Right renal cortex interstitium (tissue), 3 donors: ENCODE measurements at places on chromosomes 1 and 21. TPM values are rescaled to one million over a fixed set of nuclear protein-coding genes. Genes with fewer than 3 reads are reported as not detected.

Gene SELP
- 6.5 TPM for polyA plus RNA-seq

Gene KRTAP20-4
- polyA plus RNA-seq = not detected

Gene CCDC181
- 10.1 TPM for polyA plus RNA-seq

GRCh38 chr1:93442008-93442666 is 5.8 kb upstream of the FNBP1L start:
- no peak for DNase-seq

GRCh38 chr1:37319284-37319683 is 155.1 kb upstream of the ZC3H12A start:
- no peak for DNase-seq

DNA sequence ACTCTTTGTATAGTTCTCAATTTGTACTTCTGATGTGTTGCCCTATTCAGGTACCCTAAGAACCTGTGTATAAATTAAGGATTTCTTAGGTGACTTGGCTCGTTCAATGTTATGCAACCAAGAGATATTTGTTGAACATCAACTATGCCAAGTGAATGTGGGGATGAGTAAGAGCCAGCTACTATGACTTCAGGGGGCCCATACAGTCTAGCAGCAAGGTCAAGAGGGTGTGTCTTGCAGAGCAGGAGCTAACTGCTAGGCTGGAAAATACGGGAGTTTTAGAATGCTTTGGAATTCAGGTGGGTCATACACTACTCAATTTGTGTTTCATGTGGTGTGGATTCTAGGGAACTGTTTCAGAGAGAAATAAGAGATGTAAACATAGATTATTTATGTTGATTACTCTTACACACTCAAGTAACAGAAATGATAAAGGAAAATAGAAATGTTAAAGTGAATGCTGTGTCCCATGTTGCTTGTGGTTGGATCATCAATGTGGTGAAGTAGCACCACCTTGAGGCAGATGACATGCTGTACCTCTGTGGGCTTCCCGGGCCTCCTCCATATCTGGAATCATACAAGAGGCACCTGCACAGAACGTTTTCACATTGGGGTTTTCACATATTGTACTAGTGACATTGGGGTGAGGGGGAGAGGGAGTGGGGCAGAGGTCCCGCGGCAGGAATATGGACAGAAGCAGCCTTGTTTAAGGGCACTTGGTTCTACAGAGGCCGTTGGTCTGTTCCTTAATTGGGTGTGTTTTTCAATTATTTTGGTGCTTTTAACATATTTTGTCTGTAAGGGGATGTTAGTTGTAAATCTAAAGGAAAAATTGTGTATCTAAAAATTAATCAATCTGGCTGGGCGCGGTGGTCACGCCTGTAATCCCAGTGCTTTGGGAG is 12.4 kb downstream of the ARPC5 start:
- DNase-seq = peak; percentile 61

DNA sequence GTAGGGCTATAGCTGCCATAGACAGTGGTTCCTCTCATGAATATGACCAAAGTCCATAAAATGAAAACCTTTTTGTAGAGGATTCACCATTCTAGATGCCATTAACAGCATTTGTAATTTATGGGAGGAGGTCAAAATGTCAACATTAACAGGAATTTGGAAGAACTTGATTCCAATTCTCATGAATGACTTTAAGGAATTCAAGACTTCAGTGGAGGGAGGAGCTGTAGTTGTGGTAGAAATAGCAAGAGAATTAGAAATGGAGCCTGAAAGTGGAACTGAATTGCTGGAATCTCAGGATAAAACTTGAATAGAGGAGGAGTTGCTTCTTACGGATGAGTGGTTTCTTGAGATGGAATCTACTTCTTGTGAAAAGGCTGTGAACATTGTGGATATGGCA is 65.4 kb upstream of the ESRRG start:
- DNase-seq = no peak

DNA sequence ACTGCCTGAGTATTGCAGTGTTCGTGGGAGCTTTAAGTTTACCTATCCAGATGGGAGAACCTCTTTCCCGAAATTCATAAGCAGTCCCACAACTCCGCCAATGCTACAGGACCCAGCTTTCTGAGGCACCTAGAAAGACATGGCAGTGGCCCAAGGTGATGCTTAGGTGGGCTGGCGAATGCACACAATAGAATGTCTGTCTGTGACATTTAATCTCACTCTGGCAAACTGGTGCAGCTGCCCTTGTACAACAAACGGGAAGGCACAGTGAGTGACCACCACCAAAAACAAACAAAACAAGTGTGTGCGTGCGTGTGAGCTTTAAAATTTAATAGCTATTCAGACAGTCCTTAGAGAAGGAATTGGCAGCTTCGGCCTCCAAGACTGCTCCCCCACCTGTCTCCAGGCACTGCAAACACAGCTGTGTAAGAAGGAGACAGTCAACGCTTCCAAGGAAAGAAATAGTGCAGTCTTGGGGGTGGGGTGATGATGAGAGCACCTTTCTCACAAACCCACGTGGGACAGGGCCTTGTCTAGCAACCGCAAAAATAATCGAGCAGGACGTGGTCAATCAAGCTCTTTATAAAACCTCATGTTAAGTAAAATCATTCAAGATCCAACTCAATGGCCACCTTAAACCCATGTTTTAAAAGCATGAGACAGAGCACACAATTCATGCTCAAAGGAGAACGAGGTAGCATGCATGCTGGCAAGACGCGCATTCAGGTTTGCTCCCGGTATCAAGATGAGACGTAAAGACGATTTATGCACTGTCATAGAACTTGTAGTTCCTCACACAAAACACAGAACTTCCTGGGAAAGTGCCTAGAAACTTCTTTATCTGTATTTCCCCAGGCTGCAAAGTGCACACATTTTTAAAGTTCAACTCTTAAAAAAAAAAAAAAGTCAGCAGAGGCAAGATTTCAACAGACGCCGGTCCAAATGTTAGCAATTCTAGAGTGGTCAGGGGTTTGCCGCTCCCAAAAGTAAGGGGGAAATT is 84.1 kb downstream of the TM2D1 start:
- no peak for DNase-seq

DNA sequence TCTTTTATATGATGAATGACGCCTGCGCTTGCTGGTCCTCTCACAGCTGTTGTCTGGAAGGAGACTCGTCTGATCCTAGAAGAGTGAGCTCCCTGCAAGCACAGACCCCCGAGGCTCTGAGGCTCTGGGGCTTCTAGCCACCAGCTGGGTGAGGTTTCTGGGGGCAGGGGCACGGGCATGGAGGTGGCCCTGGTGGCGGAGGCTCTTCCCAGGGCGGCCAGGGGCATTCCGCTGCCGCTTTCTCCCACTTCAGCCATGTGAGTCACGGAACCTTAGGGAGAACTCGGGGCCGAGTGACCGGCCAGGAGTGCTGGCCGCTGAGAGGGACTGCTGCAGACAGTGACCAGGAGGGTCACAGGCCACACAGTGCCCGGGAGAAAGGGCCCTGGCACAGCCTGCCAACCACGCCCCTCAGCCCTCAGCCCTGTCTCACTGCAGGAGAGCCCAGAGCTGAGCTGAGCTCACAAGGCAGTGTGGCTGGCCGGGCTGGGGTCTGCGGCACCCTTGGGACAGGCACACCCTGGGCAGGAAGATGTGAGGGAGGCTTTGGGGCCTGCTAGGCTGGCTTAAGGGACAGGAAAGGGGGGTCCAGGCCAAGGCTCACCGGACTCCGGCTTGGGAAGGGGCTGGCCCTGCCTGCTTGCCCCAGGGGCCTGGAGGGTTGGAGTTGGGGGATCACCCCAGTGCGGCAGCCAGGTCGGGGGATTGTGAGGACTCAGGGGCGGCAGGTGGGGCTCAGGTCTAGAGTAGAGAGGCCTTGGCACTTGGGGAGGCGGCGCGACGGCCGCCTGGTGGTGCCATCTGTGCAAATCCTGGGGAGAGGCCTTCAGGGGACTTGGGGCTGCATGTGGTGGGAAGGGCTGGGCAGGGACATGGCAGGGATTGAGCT is 35.7 kb downstream of the MORN1 start:
- no peak for DNase-seq

DNA sequence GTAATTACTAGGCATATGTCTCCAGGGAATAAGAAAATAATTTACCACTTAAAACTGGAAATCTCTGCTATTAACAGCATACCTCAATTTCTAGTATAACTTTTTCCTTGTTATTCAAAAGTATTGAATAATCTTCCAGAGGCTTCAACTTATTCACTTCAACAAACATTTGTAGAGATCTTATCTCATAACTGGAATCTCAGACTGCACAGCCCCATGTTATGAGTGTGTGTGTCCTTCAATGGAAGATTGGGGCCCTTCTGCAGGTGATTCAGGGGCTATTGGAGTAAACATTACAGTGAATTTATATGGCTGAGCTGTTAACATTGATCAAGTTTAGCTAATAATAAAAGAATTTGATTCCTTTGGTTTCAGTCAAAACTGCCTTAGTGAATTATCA is 946.1 kb downstream of the TTLL7 start:
- no peak for DNase-seq
